ENCODE measurements at places on chromosomes 3 and 15.

DNA sequence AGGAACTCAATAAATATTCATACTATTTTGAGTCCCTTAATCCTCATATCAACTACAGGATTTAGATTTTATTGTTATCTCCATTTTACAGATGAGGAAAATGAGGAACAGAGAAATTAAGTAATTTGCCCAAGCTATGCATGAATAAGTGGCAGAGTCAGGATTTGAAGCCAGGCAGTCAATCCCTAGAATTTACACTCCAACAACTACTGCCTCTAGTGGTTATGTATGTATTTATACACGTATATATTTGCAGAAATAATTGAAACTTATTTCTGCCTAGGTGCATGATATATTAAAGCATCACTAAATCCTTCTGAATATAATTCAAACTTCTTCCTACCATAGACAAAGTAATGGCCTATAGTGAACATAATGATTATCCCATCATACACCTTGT, 137.4 kb downstream of the SERPINI1 start:
- DNase-seq, result no peak

- DNase-seq, result no peak
Observed at GRCh38 chr3:4528819-4529600, 35.9 kb downstream of the ITPR1 start.

GRCh38 chr3:78481050-78481449, 1286.7 kb downstream of the ROBO1 start:
- DNase-seq, result no peak

DNA sequence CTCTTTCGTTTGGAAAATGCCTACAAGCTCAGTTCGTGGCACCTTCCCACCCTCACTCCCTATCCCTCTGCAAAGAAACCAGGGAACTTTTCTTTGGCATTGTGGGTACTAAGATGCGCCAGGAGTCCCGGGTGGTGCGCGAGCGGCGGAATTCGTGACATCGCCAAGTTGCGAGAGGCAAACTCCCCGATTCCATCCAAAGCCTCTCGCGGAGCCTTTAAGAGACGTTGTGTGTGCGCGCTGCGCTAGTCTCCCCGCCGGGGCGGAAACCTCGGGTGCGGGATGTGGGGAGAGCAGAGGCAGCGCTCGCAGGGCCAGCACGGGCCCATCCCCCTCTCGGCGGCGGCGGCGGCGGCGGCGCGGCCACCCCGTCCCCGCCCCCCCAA, 443 bp upstream of the NR2F2 start:
- no peak for DNase-seq

DNA sequence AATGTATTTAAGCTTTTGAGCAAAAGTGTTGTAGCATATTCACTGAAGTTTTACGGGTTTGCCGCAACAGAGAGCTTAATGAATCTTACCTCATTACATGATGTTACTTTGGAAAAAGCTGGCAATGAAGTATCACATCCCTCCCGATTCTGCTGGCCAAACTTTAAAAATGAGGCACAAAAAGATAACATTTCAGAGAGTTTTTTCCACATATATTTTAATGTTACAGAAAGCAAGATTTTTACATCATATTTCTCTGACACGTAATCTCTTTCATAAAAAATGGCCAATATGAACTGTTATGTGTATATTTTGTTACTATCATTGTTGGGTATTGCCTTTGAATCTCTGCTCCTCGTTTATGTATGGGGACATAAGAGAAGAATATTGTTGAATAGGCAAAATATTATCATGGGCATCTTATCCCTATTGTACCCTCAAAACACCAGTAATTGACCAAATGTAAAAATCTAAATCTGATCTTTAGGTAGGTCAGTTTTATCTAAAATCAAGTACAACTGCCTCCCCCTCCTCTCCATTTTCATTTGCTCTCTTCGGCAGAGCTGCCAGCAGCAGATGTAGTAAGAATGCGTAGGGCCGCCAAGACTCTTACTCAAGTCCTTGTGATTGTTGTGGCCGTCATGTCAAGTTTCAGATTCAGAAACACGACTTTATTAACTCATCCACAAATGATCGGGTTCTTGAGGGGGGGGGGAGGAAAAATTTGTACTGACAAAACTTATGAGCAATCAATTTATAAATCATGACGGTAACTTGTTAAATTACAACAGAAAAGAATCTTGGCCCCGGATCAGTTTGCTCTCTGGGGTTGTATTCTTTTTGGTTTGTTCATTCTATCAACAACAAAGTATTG, 106.7 kb upstream of the THRB start:
- no peak for DNase-seq

DNA sequence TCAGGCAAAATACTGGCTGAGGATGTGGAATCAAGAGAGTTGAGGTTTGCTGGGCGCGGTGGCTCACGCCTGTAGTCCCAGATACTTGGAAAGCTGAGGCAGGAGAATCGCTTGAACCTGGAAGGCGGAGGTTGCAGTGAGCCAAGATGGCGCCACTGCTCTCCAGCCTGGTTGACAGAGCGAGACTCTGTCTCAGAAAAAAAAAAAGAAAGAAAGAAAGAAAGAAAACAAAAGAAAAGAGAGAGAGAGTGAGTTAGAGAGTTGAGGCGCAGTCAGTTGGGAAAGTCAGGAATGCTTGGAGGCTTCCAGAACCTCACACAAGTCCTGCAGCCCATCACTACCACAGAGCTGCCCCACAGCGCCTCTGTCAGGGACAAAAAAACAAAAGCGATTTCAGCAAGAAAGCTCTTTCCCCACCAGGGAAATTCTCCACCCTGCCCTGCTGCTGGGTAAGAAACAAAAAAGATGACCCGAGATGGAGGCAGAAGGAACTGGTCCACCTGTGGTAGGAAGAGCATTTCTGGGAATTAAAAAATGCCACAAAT, 13.8 kb downstream of the HDC start:
- no peak for DNase-seq

- no peak for DNase-seq
Observed at GRCh38 chr3:145246291-145246690, 914.7 kb downstream of the PLOD2 start.

- DNase-seq, result no peak
Observed at GRCh38 chr3:15154326-15154725, 51.7 kb upstream of the CAPN7 start.

DNA sequence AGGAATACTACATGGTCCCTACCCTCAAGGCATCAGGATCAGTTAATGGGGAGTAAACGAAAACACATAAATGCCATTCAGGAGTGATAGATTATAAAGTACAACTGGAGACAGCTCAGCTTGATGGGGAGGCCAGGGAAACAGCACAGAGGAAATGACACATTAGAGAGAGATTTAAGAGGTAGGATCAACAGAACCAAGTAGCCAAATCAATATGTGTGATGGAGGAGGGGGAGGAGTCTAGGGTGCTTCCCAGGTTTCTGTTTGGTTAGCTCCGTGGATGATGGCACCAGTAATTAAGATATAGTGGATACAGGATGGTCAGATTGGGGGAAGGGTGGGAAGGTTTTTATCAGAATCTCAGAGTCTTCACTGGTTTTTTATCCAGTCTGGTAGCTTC, 229.5 kb upstream of the ROPN1 start:
- DNase-seq, result no peak

DNA sequence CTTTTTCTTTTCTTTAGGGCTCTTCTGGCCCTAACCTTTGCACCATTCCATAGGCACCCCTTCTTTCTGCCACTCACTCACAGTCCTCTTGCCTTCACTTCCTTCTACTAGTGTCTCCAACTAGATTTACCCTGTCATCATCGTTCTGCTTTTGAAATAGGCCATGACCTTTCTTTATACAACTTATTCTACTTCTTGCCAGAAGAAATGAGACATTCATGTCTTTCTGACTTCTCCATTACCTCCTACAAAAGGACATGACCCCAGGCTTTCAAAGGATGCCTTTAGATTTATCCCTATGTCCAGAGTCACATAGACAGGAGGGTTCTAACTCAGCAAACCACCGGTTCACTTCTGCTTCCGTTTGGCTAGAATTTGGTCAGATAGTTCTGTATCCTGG, 336.4 kb upstream of the LRRFIP2 start:
- DNase-seq, result no peak

GRCh38 chr15:61749169-61749568, 311.1 kb downstream of the VPS13C start:
- no peak for DNase-seq

DNA sequence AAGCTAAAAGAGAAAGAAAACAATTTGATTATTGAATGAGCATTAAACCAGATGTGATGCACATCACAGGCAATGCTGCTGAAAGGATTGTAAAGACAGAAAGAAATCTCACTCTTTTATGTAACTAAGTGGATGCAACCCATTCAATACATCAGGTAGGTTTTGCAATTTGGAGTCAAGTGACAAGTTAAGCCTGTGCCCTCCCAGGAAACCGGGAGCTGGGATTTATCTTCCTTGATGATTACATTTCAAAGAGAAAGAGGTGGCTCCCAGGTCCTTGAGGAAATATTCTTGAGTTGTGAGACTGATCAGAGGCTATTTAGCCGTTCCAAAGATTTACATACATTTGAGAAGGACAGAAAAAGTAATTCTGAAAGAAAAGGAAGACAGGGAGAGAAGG, 219.0 kb upstream of the PROK2 start:
- DNase-seq, result no peak

DNA sequence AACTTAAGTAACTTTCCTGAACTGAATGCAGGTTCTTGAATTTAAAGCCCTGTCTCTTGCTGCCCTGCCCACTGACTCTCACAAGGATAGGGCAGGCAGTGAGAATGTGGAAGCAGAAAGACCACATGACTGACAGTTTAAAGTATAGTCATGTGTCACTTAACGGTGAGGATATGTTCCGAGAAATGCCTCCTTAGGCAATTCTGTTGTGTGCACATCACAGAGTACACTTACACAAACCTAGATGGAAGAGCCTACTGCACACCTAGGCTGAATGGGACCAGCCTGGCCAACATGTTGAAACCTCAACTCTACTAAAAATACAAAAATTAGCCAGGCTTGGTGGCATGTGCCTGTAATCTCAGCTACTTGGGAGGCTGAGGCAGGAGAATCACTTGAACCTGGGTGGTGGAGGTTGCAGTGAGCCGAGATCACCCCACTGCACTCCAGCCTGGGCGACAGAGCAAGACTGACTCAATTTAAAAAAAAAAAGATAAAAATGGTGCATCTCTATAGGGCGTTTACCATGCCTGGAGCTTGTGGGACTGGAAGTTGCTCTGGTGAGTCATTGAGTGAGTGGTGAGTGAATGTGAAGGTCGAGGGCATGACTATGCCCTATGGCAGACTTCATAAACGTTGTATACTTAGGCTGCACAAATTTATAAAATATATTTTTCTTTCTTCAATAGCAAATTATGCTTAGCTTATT, 18.9 kb upstream of the COPG1 start:
- no peak for DNase-seq

GRCh38 chr15:41557673-41558399, 1.2 kb upstream of the TYRO3 start:
- peak; percentile 52 for DNase-seq

DNA sequence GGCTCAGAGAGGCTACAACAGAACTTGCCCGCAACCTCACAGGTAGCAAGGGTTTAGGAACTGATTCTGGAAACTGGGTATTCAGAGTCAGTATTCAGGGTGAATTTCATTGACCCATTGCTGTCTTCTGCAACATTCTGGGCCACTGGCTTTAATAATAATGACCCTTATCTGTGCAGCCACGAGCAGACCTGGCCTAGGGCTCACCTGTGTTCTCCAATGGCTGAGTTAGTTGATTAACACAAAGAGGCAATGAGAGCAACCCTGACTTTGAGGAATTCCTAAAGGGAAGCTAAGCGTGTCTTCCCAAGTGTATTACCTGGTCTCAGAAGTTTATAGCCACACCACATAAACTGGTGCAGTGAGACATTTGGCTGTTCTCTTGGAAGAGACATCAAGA, 289.9 kb downstream of the EPHB1 start:
- DNase-seq, result no peak

- no peak for DNase-seq
Observed at GRCh38 chr3:141045849-141046248, 5.3 kb upstream of the SPSB4 start.

DNA sequence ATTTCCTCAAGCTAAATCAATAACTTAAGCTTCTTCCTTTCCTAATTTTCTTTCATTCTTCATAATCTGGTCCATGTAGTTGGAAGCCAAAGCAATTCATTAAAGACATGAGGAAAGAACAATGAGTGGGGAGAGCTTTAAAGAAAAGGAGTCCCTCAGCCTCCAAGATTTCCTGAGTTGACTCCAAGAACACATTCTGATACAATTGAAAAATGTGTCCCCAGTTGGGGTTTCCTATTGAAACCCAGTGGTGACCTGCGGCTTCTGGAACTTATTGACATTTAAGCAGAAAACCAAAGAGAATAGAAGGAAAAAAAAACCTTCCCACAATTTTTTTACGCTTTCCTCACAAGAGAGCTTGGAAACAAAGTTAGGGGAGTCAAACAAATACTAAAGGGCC, 37.0 kb downstream of the ATP8B4 start:
- no peak for DNase-seq

DNA sequence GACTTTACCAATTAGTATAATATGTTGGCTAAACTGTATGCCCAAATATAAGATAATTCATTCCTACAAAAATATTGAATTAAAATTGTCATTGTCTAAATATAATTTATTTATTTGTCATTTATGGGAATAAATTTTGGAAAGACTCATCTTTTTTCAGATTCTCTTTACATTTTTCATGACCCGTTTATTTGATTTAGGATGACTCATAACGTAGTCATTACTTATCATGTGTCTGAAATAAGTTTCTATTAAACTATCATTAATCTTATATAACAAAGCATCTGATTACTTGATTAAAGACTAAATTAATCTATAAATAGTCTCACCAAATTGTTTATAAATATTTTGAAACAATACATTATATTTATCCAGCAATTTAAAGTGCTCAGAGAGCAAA, 516.6 kb downstream of the CADM2 start:
- no peak for DNase-seq

- DNase-seq, result no peak
Observed at GRCh38 chr3:185680231-185680630, 94.1 kb downstream of the SENP2 start.

DNA sequence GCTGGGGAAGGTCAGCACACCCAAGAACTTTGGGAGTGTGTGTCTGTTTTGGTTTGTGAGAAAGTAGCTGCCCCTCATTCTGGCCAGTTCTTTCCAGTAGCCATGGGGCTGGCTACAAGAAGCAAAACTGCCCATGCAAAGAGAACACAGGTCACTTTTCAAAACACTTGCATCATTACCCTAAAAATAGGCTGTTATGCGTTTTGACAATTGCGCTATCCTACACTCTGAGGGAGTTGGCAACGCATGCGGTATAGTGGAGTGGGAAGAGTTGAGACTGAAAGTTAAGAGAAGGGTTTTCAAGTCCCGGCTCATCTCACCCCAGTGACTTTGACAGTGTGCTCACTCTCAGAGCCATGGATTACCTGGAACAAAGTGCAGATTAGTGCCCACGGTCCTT, 41.8 kb upstream of the MYZAP start:
- DNase-seq, result no peak

GRCh38 chr3:184322731-184323487, 8.5 kb downstream of the EIF4G1 start:
- no peak for DNase-seq
